Stimulated activated CD8-positive, alpha-beta memory T cell treated with anti-CD3 and anti-CD28 coated beads, Interleukin-2, amount 100 ng/mL, for 1 hour (primary cell): ENCODE measurements at places on chromosomes 1 and 21.

GRCh38 chr1:178055779-178056471 is 38.0 kb upstream of the RASAL2 start:
- no peak for DNase-seq

GRCh38 chr1:42674214-42674613 is 8.0 kb upstream of the YBX1 start:
- no peak for DNase-seq

- DNase-seq = no peak
Observed at GRCh38 chr1:107653005-107653404, 312.0 kb downstream of the VAV3 start.

- no peak for DNase-seq
Observed at GRCh38 chr1:228332797-228333738, 73.6 kb downstream of the TRIM11 start.

- no peak for DNase-seq
Observed at GRCh38 chr1:223374064-223374610, 10.2 kb upstream of the SUSD4 start.

GRCh38 chr1:151639466-151639865 is 27.6 kb downstream of the SNX27 start:
- no peak for DNase-seq

DNA sequence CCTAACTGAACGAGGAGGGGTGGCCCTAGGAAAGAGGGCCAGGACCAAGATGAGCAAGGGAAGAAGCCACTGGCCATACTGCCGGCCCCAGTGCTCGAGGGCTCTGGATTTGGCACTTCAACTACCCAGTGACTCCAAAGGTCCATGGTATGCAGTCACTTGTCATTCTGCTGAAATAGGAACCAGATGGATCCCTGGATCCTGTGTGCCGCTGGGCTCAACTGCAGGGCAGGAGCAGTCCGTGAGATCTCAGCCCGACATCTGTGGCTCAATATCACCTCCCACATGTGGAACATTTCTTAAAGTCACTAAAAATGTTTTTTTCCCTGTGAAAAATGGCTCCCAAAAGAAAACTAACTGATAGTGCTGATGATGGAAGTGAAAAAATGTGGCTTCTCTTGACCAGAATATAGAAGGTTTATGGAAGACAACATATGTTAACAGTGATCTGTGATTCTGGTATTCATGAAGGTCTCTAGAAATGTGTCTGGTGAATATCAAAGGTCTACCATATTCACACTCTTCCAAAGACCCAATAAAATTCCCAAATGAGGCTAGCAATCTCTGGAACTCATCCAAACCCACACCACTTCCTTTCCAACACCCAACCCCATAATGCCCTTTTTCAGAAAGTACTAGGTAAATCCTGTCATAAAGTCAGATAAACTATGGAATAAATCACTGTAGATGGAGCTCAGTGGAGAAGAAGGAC is 24.1 kb downstream of the PAFAH2 start:
- DNase-seq = no peak

GRCh38 chr1:100516857-100517256 is 21.1 kb upstream of the GPR88 start:
- no peak for DNase-seq

DNA sequence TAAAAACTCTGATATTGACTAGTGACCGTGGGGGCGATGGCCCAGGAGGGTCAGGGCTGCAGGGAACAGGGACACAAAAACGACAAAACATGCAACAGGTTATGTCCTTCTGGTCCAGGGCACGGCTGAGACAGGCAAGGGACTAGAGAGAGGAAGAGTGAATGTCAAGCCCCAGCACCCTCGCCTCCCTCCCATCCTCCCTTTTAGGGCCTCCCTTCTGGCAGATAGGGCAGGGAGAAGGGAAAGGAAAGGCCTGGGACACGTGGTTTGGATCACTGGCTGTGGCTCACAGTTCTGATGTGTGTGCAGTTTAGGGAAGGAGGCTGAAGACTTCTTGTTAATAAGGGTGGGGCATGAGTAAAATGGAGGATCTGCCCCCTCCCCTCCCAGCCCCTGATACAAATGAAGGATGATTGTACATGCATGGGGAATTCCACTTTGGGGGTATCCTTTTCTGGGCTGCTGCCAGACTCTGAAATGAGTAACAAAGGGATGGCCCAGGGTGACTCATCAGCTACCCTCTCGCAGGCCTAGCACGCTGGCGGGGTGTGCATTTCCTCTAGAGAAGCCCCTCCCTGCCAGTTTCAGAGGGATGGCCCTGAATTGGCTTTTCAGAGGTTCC is 14.2 kb downstream of the CAPN2 start:
- DNase-seq = peak; percentile 79

GRCh38 chr1:198936371-198937083 is 297.7 kb downstream of the PTPRC start:
- DNase-seq = no peak

DNA sequence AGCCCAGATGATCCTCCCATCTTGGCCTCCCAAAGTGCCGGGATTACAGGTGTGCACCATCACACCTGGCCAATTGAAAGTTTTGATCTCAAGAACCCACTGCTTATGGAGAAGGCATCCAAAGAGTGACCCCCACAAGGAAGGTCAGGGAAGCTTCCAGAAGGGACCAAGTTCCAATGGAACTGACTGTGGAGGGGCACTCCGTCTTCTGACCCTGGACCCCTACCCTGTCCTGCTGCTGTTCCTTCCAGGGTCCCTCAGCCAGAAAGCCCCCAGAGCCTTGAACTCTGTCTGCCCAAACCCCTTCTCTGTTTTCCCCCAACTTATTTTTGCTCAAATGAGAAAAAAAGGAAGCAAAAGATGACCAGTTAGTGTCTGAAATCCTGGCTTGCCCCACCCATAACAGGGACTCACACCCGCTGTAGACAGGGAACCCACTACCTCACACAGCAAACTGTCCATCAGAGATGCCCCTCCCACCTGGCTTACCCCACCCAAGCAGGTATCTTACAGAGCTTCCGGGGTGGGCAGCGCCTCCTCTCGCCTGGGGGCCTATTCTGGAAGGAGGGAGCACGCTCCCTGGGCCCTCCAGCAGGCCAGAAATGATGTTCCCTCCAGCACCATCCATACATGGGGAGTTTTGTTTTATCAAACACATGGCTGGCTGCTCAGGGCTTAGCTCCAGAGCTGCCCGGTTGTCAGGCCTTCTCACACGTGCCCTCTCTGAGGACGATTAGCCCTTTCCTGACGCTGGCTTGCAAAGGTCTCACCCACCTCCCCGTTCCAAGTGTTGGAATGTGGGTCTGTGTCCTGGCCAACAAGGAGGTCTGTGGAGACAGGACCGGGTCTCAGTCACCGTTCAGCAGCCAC is 3.1 kb upstream of the WNT3A start:
- no peak for DNase-seq

- no peak for DNase-seq
Observed at GRCh38 chr1:212098310-212098709, 62.8 kb downstream of the DTL start.

DNA sequence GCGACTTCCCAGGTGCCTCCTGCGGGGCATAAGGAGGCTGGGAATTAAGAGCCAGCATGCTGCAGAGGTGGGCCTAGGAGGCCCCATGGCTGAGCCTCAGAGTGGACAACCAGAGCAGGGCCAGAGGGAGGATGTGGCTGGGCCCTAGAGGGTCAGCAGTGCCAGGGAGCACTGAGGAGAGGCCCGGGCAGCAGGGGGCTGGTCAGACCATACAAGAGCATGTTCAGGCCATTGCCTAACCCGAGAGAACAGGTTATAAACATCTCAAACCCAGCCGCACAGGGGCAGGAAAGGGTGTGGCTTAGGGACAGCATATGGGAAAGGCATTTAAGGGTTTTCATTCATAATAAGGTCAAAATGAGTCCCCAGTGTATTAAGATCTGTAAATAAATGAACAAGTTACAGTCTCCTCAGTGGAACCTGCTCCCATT is 51.1 kb downstream of the IER5 start:
- DNase-seq = no peak

- no peak for DNase-seq
Observed at GRCh38 chr1:71233645-71234044, 152.8 kb upstream of the ZRANB2 start.

DNA sequence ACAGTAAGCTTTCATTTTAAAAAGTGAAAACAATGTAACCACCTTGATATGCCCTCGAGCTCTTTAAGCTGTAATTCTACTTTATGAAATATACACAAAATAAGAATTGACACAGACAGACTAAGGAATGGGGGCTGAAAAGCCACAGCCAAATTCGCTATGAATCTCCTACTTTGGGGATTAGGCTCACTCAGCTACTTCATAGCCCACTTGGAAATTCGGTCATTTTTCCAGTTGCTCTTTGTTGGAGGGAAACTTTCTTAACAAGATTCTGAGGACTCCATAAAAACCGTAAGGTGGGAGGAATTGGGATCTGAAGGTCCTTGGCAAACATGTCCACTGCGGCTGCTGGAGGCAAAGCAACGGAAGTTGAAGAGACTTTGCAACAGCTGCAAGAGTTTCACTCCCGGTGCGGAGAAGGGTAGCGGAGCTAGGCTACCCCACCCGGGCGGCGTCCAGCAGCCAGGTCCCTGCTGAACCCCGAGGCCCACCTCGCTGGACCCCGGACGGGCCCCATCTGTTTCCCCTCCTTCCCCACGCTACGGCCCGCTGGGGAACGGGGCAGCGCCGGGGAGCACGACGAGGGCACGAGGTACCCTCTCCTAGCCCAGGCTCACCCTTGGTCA is 634 bp downstream of the MYCBP start:
- DNase-seq = peak; percentile 2

GRCh38 chr21:14438211-14438610 is 55.3 kb upstream of the HSPA13 start:
- DNase-seq = no peak

- no peak for DNase-seq
Observed at GRCh38 chr1:78048446-78048845, 2.7 kb downstream of the GIPC2 start.

DNA sequence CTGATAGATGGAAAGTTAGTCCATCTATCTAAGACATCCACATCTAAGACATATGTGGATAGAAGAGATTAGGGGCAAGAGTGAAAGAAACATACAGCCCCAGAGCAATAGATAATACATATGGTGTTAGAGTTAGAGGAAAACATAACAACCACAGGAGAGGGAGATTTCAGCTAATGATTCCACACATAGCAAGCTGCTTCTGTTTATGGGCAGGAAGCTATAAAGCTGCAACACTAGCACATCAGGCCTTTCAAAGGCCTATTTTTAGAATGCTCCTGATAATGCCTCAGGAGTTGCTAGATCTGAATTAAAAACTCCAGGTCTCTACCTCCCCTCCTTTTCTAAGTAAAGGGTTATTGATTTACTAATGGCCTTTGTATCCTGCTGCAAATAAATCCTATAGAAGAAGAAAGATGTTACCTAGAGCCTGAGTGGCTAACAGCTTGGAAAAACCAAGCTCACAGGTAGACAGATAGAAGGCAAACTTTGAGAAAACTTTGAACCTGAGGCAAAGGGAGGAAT is 36.1 kb downstream of the BRINP2 start:
- no peak for DNase-seq

GRCh38 chr1:165927169-165927568 is 99.8 kb downstream of the UCK2 start:
- no peak for DNase-seq

DNA sequence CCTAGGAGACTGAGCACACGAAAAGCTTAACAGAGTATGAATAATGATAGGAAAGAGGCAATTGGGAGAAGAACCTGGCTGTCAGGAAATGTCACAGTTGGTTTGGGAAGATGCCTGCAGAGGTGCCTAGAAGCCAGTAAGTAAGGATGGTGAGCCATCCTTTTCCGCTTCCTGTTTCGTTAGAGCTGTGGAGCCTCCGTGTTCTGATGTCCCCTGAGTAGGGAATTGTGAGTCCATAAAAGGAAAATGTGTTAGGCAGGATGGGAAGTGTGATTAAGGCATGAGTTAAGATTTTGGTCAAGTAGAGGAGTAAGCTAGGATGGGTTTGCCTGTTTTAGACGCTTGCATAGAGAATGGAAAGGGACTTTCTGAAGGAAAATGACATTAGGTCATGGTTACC is 9.0 kb downstream of the CLIC4 start:
- no peak for DNase-seq

DNA sequence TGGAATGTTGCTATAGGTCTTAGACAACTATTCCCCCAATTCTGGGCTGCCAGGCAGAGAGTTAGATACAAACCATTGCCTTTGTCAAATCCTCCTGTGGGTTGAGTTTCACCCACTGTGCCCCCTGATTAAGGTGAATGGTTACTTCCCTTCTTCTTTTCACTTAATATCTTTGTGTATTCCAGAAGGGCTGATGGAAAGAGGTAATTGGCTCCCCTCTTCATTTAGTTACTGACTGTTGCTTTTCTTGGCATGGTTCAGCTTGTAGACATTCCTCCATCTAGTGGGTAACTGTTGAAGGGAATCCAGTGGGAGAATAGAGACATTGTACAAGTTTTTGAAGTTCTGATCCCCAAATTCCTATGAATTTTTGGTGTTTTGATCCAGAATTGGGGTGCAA is 43.8 kb upstream of the MACF1 start:
- no peak for DNase-seq

DNA sequence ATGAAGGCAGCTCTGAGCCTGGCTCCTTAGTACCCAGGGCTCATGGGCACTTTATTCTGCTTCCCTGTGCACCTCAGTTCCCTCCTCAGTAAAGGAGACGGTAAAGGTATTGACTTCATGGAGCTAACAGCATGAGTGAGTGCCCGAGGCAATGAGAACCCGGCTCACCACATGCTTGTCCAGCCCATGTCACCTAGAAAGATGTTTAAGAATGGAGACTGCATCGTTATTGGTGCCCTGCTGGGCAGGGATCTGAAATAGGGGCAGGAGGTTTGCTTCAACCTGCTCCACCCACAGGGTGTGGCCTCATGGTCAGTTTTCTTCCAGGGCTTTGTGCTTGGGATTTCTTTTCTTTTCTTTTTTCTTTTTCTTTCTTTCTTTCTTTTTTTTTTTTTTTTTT is 7.0 kb upstream of the KCNE1 start:
- no peak for DNase-seq
